ENCODE measurements at places on chromosomes 3 and 15.

DNA sequence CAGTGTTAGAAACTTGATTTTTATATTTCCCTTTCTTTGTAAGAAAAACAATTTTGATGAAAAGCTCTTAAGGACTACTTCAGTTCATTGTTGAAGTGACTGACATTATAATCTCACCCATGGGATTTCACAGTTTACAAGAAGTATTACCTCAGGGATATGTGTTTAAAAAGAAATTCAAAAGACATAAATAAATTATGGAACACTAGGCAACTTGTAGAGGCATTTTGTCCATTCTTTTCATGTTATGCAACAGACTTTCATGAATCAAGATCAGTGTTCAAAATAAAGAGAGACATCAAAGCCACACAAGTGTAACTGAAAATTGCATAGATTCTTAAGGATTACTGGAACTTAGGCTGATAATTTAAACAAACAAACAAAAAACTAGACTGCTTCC is 196.8 kb upstream of the AGTR1 start:
- no peak for DNase-seq

- no peak for DNase-seq
Observed at GRCh38 chr3:139846729-139847128, 88.3 kb upstream of the CLSTN2 start.

- no peak for DNase-seq
Observed at GRCh38 chr3:3806092-3806491, 6.9 kb downstream of the LRRN1 start.

- DNase-seq, result no peak
Observed at GRCh38 chr3:99521551-99521950, 116.8 kb upstream of the COL8A1 start.

DNA sequence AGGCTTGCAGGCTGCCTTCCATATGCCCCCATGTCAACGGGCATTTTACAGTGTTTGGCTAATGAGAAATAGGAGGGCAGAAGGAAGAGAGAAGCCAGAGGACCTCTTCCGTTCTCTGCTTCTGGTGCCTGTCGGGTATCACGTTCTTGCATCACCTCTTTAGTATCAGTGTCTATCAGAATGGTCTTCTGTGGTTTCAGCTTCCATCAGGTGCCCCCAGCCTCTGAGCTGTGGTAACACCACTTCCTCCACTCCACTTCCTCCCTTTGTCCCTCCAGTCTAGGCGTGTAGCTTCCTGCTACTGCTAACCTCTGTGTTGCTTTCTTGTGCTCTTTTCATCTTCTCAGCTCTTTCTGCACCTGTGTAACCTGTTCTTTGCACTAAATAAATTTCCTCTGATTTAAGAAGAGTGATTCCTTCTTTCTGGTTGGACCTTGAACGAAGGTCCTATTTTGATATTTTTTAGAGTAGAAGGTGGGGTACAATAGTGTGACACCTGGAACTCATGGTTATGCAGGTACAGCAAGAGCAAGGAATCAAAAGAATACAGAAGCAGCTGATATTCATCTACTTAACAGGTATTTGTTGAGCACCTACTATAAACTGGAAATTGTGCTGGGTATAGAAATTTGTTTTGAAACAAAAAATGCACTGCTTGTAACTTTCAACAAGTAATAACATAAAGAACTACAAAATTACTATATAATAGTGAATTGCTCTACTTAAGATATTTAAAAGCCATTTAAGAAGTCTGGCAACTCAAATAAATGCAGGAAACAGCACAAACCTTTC is 27.4 kb upstream of the FOXB1 start:
- peak; percentile 9 for DNase-seq

GRCh38 chr3:64943866-64944265 is 256.1 kb upstream of the ADAMTS9 start:
- DNase-seq, result no peak

DNA sequence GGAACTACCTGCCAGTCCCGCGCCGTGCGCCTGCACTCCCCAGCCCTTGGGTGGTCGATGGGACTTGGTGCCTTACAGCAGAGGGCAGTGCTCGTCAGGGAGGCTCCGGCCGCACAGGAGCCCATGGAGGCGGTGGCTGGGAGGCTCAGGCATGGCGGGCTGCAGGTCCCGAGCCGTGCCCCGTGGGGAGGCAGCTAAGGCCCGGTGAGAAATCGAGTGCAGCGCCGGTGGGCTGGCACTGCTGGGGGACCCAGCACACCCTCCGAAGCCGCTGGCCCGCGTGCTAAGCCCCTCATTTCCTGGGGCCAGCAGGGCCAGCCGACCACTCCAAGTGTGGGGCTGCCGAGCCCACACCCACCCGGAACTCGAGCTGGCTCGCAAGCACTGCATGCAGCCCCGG is 580.2 kb downstream of the ZIC1 start:
- no peak for DNase-seq

DNA sequence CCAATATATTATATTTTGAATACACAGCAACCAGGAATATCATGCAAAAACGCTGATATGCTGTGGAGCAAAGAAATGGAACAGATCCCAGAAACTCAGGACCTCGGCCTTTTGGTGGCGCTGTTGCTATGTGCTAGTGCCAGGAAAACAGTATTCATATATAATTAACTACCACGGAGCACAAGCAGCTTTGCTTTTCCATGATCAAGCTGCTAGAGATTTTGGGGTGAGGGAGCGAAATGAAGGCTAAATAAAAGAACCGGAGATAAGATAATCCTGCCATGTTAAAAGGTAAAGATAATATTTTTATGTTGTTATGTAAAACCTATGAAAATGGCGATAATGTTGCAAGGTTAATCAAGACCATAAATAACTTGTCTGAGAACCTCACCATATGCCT is 157.7 kb upstream of the FAM3D start:
- DNase-seq, result no peak

- DNase-seq, result no peak
Observed at GRCh38 chr3:19822805-19823204, 111.2 kb downstream of the EFHB start.

DNA sequence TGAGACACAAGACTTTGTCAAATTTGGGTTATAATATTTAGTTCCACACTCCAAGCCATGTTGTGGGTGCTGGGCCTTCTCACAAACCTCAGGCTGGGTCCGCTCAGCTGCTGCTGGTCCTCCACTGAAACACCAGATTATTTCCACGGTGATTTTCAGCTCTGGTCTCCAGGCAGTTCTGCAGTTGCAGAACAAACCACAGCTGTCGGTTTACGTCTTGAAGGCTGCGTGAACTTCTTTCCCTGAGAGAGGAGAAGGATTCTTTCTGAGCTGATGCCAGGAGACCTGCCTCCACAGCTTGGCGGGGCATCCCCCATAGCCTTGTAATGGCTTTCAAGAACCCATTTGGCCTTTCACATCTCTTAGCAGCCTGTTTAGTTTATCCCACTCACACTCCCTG is 16.2 kb downstream of the GALNT15 start:
- no peak for DNase-seq

DNA sequence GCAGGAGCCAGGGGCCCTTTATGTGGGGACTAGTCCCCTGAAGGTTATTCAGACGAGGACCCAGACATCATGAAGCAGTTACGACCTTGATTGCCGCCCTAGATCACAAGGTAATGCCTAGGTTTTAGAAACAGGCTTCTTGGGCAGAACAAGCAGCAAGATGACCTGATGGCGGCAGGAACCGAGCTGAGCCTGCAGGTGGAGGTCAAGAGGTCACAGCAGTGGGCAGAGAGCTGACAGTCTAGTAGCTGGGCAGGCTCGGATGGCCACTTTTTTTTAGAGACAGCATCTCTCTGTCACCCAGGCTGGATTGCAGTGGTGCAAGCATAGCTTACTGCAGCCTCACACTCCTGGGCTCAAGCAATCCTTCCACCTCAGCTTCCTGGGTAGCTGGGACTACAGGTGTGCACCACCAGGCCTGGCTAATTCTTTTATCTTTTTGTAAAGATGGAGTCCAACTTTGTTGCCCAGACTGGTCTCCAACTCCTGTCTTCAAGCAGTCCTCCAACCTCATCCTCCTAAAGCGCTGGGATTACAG is 83.5 kb upstream of the ABHD17C start:
- DNase-seq, result no peak

DNA sequence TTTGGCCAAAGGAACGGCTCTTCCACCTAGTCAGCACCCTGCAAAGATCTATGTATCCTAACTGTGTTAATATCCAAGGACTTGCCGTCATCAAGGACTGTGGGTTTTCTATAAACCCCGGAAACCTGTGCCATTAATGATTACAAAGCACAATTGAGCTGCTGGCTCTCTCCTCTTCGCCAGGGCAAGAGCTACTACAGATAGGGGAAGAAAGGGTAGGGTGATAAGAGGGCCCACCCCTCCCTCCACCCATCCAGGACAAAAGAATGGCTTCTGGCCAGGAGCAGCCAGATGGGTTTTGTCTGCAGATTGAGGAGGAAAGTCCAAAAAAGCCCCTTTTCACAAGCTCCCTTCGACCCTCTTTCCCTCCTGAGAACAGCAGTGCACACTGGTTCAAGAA is 9.9 kb downstream of the RFT1 start:
- DNase-seq, result no peak

- DNase-seq, result peak; percentile 89
Observed at GRCh38 chr15:65516997-65517865, at the start of gene DPP8. Gene DPP8 (minus strand): TSS chr15:65517689. CDS start chr15:65512553, 5,136 bp downstream.

DNA sequence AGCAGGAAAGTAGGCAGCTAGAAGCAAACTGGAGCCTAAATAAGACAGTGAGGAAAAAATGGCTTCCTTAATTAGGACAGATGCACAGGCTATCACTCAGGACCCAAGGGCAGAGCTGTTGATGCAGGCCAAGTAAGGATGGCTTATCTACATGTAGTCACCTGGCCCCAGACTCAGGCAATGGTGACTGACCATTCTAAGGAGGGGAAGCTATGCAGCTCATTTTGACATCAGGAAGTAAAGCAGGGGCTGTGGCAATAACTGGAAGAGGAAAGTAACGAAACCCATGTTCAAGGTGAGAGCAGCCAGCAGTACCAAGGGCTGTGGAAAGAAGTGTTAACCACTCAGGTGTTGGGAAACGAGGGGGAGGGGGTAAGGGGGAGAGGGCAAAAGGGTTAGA is 16.2 kb downstream of the ACAD11 start:
- DNase-seq, result no peak

DNA sequence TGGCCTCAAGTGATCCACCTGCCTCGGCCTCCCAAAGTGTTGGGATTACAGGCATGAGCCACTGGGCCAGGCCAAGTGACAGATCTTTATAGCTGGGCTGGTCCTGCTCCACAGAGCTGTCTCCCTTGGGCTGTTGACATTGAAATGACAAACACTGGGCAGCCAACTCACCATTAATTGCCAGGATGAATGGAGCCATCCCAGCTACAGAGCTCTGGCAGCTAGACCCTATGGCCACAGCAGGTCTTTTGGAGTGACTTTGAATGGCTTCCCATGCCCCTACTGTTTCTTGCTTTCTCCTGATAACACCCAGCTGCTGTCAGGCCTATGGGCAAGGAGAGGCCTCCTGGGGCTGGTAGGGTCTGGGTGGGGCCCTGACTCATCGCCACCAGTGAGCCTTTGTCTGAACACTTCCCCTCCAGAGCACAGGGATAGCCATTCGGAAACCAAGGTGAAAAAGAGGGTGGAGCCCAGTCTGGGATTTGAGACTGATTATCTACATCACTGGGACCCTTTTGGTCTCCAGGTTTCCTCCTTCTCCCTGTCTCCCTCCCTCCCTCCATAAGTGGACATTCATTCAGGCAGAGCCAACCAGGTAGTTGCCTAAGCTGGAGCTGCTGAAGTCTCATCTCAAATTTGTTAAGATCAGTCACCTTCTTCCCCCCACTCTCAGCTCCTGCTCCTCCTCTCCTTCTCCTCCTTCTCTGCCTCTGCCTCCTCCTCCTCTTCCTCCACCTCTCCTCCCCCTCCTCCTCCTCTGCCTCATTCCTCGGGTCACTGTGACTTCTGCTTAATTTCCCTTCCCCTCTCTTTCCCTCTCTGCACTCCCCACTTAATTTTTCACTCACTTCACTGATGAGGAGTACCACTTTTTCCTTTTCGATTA is 34.0 kb downstream of the BHLHE40 start:
- no peak for DNase-seq

DNA sequence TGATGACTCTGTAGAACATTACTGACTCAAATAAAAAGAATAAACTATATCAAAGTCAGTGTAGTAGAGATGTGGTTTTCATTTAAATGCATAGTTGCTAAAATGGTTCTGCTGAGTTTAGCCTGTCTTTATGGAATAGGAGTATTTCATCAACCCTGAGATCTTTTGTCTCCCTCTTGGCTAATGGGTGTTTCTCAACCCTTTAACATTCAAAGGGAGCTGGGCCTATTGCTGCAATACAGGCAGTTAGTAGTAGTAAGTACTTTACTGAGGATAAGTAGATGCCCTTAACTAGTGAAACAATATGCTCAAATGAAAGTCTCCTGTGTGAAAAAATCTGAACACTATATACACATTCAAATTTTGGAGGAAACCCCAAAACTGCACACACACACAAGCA is 184.7 kb upstream of the TTC14 start:
- DNase-seq, result no peak

GRCh38 chr3:15360788-15361493 is 28.6 kb upstream of the SH3BP5 start:
- DNase-seq, result no peak
